ENCODE measurements at places on chromosomes 4 and X.

GRCh38 chr4:85050736-85051135, 84.2 kb upstream of the WDFY3 start:
- no peak for DNase-seq

GRCh38 chr4:4524364-4524763, 17.5 kb downstream of the STX18 start:
- peak; percentile 40 for DNase-seq

- DNase-seq, result no peak
These were observed 40.5 kb downstream of the LCORL start for GRCh38 chr4:17981063-17981462.

DNA sequence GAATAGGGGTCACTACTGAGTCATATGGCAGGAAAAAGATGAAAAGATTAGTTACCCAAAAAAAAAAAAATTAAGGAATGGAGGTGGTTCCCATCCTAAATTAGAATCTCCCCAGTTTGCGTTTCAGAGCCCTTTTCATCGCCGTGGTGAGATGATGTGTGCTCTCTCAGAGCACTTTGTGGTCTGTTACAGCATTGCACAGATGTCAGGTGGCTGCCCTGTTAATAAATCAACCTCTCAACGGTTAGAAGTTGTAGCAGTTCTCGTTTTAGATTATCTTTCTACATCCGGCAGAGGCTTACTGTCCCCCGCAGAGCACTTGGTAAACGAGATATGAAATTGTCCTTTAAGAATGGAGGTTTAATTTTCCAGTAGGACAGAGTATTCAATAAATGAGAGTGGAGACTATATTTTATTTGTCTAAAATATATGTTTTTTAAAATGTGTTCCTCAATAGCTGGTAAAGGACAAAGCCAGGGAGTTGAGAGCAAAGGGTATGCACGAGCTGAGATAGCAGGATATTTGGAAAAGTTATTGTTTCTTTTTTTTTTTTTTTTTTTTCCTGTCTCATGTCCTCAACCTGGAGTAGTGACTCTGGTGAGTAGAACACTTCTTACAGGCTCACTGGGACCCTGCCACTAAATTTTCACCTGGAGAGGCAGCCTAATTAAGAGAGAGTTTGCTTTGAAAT, 26.9 kb downstream of the AFF1 start:
- no peak for DNase-seq

- DNase-seq, result no peak
These were observed 214.3 kb downstream of the FAT4 start for GRCh38 chr4:125529071-125529470.

- no peak for DNase-seq
These were observed 4.5 kb upstream of the NKX1-1 start for GRCh38 chr4:1410491-1411325.

DNA sequence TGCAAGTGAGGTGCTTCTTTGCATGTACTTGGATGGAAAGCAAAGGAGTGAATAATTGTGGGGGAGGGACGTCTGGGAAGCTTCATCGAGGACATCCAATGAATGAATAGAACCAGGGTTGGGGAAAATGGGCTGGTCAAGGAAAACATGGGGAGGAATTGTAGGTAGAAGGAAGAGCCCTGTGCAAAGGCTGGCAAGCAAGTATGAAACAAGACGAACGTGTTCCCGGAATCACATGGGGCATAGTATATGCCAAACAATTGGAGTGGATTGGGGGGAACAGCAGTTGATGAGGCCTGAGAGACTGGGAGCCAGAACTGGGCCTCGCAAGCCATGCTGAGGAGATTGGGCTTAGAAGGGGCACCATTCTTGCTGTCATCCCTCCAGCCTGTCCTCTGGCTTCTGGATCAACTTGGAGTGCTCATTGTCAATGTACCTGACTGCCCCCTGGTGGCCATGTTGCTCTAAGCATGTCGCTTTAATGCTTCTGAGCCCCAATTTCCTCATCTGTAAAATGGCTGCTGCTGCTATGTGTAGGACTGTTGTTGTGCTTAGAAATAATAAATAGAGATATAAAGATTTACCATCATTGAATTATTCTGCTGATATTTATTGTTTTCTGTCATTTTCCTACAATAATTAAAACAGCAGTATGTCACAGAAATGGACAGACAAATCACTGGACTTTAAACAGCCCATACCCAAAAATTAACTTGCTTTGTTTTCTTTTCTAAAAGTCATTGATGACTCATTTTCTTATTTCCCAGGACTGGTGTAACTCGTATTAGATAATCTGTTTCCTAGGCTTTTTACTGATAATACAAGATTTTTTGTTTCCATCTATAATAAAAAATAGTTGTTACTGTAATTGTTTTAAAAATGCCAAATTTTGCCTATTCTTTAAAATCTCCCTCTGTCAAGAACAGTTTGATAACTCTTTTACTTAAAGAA, 66.4 kb downstream of the JADE3 start:
- peak; percentile 49 for DNase-seq

GRCh38 chr4:88419874-88420273, 37.0 kb upstream of the HERC5 start:
- DNase-seq, result no peak

- no peak for DNase-seq
These were observed 7.0 kb upstream of the NKX1-1 start for GRCh38 chr4:1413204-1413663.

DNA sequence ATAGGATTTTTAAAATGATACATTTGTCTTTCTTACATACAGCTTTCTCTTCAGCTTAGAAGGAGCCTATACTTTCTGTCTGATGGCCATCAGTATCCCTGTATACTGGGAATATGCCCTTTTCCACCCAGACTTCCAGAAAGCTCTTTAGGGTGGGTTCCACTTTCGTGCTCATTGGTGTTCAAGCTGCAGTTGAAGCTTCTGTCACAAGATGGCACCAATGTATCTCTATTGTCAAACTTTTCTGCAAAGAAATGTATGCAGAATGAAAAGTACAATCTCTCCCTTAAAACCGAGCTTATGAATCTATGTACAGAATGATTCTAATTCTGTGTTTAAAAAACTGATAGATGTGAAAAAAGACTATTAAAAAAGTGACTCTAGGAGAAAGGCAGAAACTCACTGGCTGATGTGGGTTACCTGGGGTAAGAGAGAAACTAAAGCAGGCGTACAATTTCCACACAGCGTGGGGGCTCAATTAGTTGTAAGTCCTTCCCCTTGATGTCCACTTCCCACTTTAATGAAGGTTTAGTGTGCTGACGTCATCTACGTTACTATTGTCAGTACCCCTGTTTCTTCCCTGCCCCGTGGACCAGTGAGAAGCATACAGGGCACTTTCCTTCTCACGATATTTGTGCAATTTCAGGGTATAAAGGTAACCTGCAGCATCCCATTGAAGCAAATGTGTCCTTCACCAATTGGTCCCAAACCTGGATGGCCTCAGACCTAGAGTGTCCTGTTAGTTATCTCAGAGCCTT, 57.3 kb upstream of the TCEAL2 start:
- DNase-seq, result peak; percentile 18

DNA sequence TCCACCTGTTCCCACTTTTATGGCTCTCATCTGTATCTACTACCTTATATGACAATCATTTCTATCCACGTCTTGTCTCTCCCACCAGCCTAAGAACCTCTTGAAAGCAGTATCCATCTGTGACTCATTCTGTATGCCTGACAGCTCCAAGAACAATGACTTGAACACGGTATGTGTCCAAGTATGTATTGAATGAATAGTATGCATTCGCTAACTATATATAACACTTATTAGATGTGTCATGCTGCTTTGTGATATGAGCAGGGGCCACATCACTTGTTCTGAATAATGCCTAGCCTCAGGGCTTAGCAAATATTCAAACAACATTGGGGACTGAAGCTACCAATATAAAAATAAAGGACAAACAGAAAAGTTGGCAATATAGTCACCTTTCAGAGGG, 4.9 kb downstream of the OPHN1 start:
- no peak for DNase-seq

DNA sequence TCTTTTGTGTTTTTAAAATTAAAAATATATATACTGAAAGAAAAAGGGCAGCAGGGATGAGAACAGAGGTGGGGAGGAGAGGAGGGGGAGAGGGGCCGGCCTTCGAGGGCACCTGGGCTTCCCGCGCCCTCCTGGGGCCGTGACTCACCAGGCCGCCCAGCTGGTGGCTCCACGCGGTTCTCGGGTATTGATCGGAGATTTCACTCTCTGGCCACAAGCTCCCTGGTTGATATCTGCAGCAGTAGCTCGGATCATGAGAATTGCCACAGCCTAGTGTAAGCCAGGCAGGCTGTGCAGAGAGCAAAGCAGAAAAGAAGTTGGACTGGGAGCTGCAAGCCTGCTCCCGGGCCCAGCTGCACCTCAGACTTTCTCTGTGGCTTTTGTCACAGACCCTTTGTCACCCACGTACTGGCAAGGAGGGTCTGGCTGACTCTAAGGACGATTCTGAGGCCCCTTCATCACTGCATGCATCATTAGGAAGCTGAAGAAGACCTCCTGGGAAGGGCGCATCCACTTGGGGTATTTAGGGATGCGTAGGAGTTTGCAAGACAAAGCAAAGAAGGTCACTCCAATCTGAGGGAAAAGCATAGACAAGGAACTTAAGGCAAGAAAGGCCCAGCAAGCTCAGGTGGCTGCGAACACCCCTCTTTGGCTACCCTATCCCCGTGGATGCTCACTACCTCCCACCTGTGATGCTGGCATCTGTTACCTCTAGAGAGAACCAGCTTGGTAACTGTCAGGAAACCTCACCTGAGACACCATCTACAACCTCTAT, 71.7 kb downstream of the CPZ start:
- no peak for DNase-seq

DNA sequence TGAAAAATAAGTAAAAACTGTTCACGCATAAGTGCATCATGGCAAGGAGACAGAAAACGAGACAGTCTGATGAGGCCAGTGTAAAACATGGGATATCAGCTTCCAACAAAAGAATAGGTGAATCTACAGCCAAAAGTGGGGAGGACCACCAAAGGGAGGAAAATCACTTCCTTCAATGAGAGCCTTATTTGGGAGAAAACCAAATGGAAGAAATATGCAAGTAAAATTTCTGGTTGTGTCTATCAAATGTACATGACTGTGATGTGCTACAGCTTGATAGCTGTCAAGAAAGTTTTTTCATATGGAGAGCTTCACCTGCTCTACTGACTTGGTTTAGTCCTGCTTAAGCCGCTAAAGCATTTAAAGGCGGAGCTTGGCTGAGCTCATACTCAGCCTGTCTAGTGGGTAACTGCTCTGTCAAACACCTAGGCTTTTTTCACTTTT, 66.2 kb downstream of the MAGEA1 start:
- no peak for DNase-seq

DNA sequence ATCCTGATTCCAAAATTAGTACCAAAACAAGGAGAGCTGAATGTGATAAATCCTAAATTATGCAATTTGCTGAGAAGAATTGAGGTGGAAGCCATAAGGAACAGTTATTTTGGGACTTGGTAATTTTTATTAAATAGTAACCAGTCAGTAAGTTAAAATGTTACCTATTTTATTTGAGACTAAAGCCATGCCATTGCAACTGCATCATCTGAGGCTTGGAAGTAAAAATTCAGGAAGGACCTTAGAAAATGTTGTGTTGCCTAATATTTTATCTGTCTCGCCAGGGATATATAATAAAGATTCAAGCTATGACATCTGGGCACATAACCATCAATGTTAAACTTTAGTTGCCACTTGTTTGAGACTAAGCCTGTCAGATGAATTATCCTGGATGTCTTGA, 341.3 kb upstream of the MAGEB16 start:
- no peak for DNase-seq

GRCh38 chr4:42750091-42750490, 93.2 kb upstream of the ATP8A1 start:
- DNase-seq, result peak; percentile 2

DNA sequence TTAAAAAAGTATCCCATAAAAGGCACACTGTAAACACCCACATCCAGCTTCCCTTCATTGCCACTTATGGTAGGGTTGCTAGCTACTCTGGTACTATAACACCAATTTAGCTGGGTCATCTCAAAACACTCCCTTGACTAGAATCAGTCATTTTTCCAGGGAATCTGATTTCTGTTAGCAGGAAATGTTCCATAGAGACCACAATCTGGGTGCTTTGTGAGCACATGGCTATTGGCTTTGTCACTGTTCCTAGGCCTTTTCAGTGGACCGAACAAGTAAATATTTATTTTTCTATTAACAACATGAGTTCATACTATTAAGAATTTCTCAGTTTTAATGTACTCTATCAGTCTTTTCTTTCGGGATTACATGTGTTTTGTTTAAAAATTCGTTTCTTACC, 404.7 kb upstream of the GNPDA2 start:
- DNase-seq, result no peak

DNA sequence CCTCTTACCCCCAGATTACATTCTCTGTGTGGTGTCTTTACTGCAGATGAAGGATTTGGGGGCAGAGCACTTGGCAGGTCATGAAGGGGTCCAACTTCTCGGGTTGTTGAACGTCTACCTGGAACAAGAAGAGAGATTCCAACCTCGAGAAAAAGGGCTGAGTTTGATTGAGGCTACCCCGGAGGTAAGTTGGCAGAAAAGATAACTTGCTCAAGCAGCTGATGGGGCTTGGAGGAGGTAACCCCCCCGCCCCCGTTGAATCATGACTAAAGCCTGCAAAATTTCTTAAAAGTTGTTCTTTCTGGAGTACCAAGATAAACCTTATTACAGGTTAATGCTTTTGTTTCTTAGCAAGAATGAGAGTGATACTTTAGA, 1.5 kb downstream of the CCNG2 start:
- peak; percentile 2 for DNase-seq

DNA sequence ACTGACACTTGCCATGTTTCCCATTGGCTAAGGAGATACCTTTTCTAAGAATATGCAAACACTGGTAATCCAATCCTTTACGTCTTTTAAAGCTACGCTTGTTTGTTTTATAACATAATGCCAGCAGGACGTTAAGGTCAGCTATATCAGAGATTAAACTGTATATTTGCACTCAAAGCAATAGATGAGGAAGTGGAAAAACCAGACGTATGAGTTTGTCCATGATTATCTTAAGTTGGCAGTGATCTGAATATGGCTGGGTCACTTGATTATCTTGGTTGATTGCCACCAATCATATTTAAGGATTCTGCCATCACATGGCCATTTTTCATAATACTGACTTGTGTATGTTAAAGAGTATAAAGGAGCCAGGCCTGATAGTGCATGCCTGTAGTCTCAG, 19.4 kb downstream of the TMSB4X start:
- DNase-seq, result no peak

DNA sequence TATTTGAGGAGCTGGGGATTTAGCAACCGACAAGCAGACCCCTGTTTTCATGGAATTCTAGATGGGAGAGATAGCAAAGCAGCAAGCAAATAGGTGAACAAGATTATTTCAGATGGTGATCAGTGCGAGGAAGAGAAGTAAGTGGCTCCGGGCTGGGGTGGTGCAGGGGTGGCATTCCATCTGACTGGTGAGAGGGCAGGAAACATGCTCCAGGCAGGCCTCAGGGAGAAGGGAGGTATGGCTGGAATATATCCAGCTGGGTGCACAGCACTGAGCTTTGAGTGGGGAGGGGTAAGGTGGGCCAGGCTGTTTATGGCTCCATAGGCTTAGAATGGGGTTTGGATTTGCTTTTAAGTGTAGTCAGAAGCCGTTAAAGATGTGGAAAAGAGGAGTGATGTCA, 21.2 kb downstream of the PTTG2 start:
- DNase-seq, result no peak

- DNase-seq, result no peak
These were observed 213.2 kb downstream of the KDR start for GRCh38 chr4:54912155-54912554.

Data from central memory CD4-positive, alpha-beta T cell (primary cell).